Natural killer cell treated with Interleukin-12 subunit alpha and Interleukin-12 subunit beta and Interleukin-15 and Interleukin-18, amount 100 ng/mL, for 72 hours (primary cell): ENCODE measurements at places on chromosomes 2 and 18.

- no peak for DNase-seq
Measured at GRCh38 chr2:235017441-235017840, 65.6 kb downstream of the SH3BP4 start.

DNA sequence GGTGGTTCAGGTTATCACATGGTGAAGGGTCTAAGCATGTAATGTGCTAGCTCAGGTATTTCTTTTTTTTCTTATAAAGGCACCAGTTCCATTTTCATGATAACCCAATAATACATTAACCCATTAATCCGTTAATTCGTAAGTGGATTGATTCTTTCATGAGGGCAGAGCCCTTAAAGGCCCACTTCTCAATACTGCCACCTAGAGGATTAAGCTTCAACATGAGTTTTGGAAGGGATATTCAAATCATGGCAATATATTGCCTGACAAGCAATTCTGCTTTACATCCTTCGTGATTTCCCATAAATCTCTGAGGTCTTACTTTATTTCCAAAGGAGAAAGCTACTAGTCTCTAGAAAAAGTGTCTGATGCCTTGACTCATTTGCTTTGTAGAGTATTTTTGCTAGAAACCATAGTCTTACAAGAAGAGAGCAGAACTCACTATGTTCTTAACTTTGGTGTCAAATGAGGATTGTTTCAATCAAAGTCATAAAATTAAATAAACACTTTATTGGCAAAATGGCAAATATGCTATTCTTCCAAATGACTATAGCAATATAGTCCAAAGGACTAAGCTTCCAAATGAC, 271.3 kb downstream of the KCNS3 start:
- DNase-seq: no peak

- DNase-seq: no peak
Measured at GRCh38 chr2:86226636-86227520, 27.6 kb downstream of the MRPL35 start.

- DNase-seq: no peak
Measured at GRCh38 chr18:64852281-64852680, 703.4 kb upstream of the LINC00305 start.

DNA sequence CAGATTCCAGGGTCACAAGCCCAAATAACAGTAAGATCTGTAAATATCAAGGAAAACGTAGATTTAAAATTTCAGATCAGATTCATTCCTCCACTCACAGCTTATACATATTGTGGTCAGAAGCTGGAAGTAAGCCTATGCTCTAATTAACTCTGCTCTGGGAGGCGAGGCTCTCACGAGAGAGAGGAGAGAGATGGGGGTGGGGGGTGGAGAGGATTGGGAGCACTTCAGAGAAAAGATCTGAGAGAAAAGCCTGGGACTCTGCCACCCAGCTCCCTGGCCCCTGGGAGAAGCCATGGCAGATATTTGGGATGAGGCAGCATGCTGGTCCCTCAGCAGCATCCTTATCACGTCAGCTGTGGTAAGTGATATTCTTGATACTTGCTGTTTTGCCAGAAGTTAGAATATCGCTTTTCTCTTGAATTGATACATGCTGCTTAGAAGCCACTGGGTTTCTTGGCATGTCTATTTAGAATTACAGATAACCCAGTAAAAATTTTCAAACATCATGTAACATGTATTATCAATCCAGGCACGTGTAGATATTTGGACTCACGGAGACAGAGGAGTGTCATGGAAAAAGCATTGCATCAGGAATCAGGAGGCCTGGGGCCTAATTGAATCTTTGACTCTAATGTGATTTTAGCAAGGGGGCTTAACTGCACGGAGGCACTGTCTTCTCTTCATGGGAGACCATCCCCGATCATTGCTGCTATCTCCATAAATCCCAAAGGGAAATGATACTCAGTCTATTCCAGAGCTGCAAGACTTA, 265.4 kb downstream of the HRH4 start:
- no peak for DNase-seq

- no peak for DNase-seq
Measured at GRCh38 chr2:239951825-239952224, 73.3 kb downstream of the NDUFA10 start.

DNA sequence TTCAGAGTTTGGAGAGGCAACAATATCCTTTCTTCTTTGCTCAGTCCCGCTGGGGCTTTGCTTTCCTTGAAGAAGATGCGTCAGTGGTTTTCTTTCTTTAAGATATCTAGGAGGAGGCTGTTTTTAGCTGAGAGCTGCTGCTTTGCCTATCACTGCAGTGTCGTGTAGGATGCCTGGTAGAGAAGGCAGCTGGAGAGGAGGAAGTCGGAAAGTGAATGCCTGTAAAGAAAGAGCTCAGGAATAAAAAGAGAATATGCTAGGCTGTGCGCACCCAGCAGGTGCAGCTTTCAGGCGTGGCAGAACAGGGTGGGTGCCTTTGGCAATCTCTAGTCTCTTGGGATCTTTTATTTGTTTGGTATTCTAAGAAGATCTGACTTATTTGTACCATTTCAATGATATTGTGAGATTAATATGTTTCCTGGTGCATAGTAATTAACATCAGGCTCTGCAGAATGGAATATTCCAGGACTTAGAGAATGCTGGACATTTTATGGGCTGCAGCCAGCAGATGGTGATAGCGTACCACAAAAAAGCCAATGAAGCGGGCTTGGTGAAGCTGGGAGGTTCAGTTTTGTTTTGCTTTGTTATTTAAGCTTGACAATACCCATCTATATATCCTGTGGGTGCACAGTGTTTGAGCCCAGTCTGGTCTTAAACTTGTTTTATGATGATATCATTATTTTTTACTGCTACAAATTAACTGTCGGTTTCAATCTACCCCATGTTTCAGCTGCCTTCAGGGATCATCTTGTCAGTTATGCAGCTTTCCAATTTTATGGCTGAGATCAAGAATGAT, 34.9 kb downstream of the CAVIN2 start:
- DNase-seq: no peak

GRCh38 chr2:202344178-202344577, 31.9 kb upstream of the BMPR2 start:
- DNase-seq: no peak

DNA sequence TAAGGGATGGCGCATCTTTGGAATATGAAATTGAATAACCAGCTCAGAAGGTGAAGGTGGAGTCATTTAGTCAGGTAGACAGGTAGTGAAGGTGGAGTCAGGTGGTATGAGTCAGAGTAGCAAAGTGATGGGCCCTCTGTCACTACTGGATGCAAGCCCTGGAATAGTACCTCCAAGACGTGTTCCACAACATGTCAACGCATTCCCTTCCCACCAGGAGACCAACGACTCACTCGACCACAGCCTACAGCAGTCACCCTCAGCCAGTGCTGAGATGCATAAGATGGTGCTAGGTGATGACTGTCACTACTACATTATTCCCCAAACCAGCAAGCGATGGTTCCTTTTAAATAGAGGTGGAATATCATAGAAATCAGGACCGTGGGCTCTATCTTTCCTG, 6.8 kb downstream of the CPLX4 start:
- DNase-seq: no peak
